ENCODE measurements at places on chromosomes 4 and X. TPM values are rescaled to one million over a fixed set of nuclear protein-coding genes. Genes with fewer than 3 reads are reported as not detected.

GRCh38 chrX:108224218-108224617 is 132.6 kb downstream of the ATG4A start:
- H3K4me3 ChIP-seq, result no peak overlapping the region
- no peak for DNase-seq
- no peak overlapping the region for H3K27ac ChIP-seq
- no peaks in the 10 kb centered on the region for H3K36me3 ChIP-seq
- H3K27me3 ChIP-seq, result peaks cover 2% of the 10 kb centered on the region
- H3K4me1 ChIP-seq, result no peaks in the 10 kb centered on the region

GRCh38 chr4:150136481-150136880 is 58.2 kb downstream of the DCLK2 start:
- H3K36me3 ChIP-seq, result no peaks in the 10 kb centered on the region
- H3K4me1 ChIP-seq, result no peaks in the 10 kb centered on the region
- DNase-seq, result no peak
- peaks cover 3% of the 10 kb centered on the region for H3K27me3 ChIP-seq
- H3K27ac ChIP-seq, result no peak overlapping the region

- H3K27me3 ChIP-seq, result no peaks in the 10 kb centered on the region
- no peaks in the 10 kb centered on the region for H3K4me1 ChIP-seq
- no peak overlapping the region for H3K4me3 ChIP-seq
- H3K27ac ChIP-seq, result no peak overlapping the region
- DNase-seq, result no peak
Measured at GRCh38 chr4:109067508-109068235, 234.8 kb downstream of the COL25A1 start.

GRCh38 chrX:144259054-144259453 is 375.2 kb downstream of the UBE2NL start:
- H3K4me3 ChIP-seq, result no peak overlapping the region
- no peak for DNase-seq
- H3K27ac ChIP-seq, result no peak overlapping the region
- no peaks in the 10 kb centered on the region for H3K4me1 ChIP-seq
- H3K27me3 ChIP-seq, result no peaks in the 10 kb centered on the region

- H3K4me3 ChIP-seq, result no peak overlapping the region
- H3K27ac ChIP-seq, result no peak overlapping the region
- no peaks in the 10 kb centered on the region for H3K4me1 ChIP-seq
- H3K27me3 ChIP-seq, result peaks cover 26% of the 10 kb centered on the region
- H3K36me3 ChIP-seq, result no peaks in the 10 kb centered on the region
Measured at GRCh38 chr4:165877286-165877685, 4.2 kb downstream of the TLL1 start.

GRCh38 chr4:150173432-150173861 is 95.2 kb downstream of the DCLK2 start:
- DNase-seq, result no peak
- no peaks in the 10 kb centered on the region for H3K27me3 ChIP-seq
- H3K36me3 ChIP-seq, result no peaks in the 10 kb centered on the region
- no peak overlapping the region for H3K27ac ChIP-seq
- H3K4me3 ChIP-seq, result no peak overlapping the region

GRCh38 chr4:88831031-88831430 is 133.4 kb upstream of the NAP1L5 start:
- no peaks in the 10 kb centered on the region for H3K4me1 ChIP-seq
- H3K36me3 ChIP-seq, result no peaks in the 10 kb centered on the region
- H3K27ac ChIP-seq, result no peak overlapping the region
- no peak overlapping the region for H3K4me3 ChIP-seq

- no peak overlapping the region for H3K27ac ChIP-seq
- H3K4me3 ChIP-seq, result no peak overlapping the region
- H3K27me3 ChIP-seq, result no peaks in the 10 kb centered on the region
- peaks cover 40% of the 10 kb centered on the region for H3K36me3 ChIP-seq
Measured at GRCh38 chr4:3225936-3226335, 23.0 kb upstream of the MSANTD1 start.

GRCh38 chr4:169070071-169070894 is 60.2 kb upstream of the CBR4 start:
- no peaks in the 10 kb centered on the region for H3K36me3 ChIP-seq
- no peaks in the 10 kb centered on the region for H3K27me3 ChIP-seq
- no peak for DNase-seq

- no peaks in the 10 kb centered on the region for H3K4me1 ChIP-seq
- H3K27me3 ChIP-seq, result no peaks in the 10 kb centered on the region
- peak within 1 kb of the TSS; percentile 49 for H3K4me3 ChIP-seq
- DNase-seq, result no peak
- H3K36me3 ChIP-seq, result no peaks in the 10 kb centered on the region
Measured at GRCh38 chrX:56232221-56233082, at the start of gene KLF8. Gene KLF8 (plus strand): TSS chrX:56232356. CDS start chrX:56233335, 979 bp downstream.

The NAA11 gene
- not detected for total RNA-seq

The PDGFRA gene
- total RNA-seq, result 0.32 TPM

The BGN gene
- 0.30 TPM for total RNA-seq

The VSIG1 gene
- 32.0 TPM for total RNA-seq

The APBB2 gene
- 0.23 TPM for total RNA-seq

The ZFYVE28 gene
- 33.4 TPM for total RNA-seq

Data from T-cell (primary cell).